AG08396 (cell line): ENCODE measurements at places on chromosomes 16 and 17.

DNA sequence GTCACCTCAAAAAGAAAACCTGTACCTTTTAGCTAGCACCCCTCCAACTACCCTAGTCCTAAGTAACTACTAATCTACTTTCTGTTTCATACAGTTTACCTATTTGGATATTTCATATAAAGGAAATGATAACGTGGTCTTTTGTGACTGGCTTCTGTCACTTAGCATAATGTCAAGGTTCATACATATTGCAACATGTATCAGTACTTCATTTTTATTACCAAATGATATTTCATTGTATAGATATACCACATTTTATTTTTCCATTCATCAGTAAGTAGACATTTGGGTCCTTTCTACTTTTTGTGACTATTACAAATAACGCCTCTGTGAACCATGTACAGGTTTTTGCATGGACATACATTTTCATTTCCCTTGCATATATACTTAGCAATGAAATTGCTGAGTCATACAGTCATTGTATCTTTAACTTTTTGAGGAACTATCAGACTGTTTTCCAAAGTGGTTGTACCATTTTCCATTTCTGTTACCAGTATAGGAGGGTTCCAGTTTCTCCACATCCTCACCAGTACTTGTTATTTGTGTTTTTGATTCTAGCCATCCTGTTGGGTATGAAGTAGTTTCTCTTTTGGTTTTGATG is 23.7 kb downstream of the MOSMO start:
- DNase-seq: no peak

GRCh38 chr17:38730526-38731379 is 612 bp downstream of the CISD3 start:
- peak; percentile 72 for DNase-seq

DNA sequence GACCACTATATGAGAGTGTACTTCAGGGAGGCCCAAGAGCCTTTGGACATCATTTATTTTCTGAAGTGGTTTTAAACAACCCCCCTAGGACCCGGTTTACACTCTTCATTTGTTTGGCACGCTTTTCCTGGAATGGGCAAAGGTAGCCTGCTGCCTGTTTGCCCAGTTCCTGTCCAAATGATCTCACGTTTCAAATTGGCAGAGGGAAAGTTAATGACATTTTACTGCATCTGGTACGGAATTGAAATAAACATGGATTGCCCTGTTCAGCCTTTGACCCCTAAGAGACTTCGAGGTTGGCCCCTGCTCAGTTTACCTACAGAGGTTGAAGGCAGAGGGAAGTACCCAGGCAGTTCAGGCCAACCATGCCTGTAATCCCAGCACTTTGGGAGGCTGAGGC is 5.8 kb upstream of the RPRML start:
- DNase-seq: no peak

GRCh38 chr17:73349138-73349537 is 37.3 kb upstream of the CDC42EP4 start:
- DNase-seq: no peak

DNA sequence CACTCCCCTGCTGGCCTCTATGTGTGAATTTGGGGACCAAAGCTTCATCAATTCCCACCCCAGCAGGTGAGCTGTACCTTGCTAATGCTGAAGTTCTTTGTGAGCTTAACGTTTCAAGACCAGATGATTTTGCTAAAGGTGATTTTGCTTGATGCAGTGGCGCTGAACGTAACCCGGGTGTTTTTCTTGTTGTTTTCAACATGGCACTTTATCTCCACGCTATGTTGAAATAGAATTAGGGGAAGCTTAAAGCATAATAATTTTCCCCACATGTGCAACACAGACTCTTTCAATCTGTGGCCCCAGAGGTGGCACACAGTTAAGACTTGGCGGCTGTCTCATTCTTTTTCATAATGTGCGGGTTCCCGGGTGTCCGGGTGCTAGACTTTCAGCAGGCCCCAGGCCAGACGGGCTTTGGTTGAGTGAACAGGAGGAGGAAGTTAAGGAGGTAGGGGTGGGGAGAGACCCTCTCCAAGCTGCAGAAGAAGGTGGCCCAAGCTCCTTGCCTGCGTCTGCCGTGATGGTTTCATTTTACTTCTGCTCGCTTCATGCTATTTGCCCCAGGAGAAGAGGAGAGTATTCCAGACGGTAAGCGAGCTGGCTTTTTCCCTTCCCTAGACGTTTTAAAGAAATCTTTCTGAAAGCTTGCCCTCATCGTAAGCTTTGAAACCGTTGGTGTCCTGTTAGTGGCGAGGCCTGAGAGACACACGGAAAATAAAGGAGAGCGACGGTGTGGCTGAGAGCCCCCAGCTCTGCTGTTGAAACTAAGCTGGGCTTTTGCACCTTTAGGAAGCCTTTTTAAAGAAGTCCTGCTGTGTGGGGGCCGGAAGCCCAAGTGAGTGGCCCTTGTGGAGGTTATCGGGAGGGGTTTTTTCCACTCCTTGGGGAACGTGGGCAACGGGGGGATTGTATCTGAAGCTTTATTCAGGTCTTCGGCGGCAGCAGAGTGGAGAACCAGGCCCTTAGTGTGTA is 4.2 kb downstream of the FOXC2 start:
- DNase-seq: no peak

DNA sequence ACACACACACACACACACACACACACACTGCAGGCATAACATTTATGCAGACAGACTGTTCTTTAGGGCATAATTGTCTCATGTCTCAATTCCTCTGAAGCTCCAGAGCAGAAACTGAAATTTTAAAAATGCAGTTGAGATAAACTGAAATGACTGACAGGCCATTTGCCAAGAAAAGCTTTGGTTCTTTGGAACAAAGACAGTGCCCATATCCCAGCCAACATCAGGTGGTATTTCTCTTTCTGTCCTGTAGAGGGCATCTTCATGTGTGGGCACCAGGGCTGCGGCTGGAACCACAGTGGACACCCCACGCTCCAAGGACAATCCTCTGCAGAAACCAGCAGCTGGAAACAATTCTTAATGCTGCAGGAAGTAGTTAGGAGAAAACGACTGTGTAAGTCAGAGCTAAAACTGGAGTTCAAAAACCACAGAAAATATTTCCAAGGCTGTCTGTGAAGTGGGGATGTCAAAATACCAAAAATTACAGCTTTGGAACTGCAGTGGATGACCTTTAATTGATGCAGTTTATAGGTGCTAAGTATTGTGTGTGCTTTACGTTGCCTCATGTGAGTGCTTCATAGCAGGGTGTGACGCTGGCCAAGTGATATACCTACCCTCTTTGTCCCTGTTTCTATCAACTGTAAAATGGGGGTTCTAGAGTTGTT is 10.6 kb upstream of the MEFV start:
- DNase-seq: peak; percentile 71

- DNase-seq: no peak
Observed at GRCh38 chr16:53784291-53784690, 80.3 kb downstream of the FTO start.

DNA sequence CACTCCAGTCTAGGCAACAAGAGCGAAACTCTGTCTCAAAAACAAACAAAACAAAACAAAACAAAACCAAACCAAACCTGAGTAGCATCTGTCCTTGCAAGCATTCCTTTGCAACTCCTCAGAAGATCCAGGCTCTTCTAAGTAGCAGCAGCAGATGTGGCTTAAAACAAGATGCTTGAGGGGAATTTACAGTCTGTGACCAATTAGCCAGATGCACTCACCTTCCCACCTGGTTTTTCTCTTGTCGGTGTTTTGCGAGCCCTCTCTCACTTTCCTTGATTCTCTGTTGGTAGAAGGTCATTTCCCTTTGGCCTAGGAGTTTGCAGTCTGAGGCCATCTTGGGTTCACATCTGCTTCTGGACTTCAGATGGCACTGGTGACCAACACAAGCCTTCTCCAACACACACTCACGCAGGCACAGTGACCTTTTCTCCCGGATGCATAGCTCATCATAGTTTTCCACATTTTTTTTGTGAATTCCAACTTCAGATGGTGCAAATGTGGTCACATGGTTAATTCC is 276.8 kb downstream of the STX8 start:
- no peak for DNase-seq
